ENCODE measurements at places on chromosomes 5 and 9. TPM values are rescaled to one million over a fixed set of nuclear protein-coding genes. Genes with fewer than 3 reads are reported as not detected.

SPINK4 gene
- total RNA-seq, result not detected

TAS2R1 gene
- not detected for total RNA-seq

DNA sequence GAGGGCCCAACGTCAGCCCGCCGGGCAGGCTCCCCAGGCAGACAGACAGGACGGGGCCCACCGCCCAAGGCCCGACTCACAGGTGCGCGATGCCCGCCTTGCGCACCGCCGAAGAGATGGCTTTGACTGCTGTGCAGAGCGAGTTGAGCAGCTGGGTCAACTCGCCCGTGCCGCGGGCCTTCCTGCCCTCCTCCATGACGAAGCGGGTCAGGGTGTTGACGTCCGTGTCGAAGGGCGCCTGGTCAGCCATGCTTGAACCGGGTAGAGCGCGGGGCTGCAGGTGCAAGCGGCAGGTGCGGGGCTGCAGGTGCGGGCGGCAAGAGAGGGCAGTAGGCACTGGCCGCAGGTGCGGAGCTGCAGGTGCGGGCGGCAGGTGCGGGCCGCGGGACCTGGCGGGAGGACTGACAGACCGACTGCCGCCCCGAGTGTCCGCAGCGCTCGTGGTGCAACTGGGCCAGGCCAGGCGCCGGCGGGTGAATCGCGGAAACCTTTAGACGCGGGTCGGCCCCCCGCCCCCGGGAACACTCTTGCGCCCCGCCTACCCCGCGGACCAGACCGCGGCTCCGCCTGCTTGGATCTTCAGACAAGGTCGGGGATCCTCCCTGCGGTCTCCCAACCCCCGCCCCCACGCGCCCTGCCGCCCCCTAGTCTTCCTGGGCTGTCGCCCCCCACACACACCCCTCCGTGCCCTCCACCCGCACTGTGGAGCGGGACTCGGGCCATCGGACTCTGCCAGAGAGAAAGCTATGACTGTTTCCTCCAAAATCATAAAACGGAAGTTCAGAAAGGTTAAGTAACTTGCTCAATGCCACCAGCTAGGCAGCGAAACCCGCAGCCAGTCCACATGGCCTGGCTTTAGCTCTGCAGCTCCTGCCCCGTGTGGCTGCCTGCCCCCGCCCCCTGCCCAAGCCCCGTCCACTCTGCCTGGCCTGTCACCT lies at the start of gene FBP1:
Gene FBP1, minus strand, starts transcription at position 458 of the 938 bp plus-strand sequence. Its CDS starts 208 bp downstream, at position 250.
- peak within 1 kb of the TSS; percentile 60 for H3K4me3 ChIP-seq
- H3K36me3 ChIP-seq, result no peaks in the 10 kb centered on the region

DNA sequence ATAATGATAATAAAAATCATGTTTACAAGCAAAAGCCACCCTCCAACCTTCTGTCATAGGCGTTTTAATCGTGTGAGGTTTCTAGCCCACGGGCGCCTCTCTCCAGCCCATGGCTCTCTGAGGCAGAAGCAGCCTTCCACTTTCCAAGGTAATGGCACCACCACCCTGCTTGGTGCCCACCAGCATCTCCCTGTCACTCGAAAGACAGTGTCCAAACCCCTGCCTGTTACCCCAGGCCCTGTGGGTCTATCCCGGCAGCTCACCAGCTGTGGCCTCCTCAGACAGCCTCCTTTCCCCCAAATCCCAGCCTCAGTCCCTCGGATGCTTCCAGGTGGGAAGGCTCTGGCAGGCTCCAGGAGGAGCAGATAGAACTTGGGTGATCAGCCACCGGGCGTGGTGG lies 123.8 kb upstream of the LPCAT1 start:
- DNase-seq, result no peak
- no peaks in the 10 kb centered on the region for H3K27me3 ChIP-seq
- H3K27ac ChIP-seq, result no peak overlapping the region
- H3K36me3 ChIP-seq, result no peaks in the 10 kb centered on the region
- no peak overlapping the region for H3K4me3 ChIP-seq
- H3K4me1 ChIP-seq, result no peaks in the 10 kb centered on the region

GRCh38 chr9:36135741-36136271 lies 727 bp upstream of the GLIPR2 start:
- H3K4me3 ChIP-seq, result peak overlapping the region; percentile 67
- H3K4me1 ChIP-seq, result no peaks in the 10 kb centered on the region
- H3K27ac ChIP-seq, result no peak overlapping the region
- peak; percentile 65 for DNase-seq
- H3K27me3 ChIP-seq, result no peaks in the 10 kb centered on the region

- H3K27ac ChIP-seq, result no peak overlapping the region
- no peak overlapping the region for H3K4me3 ChIP-seq
- H3K4me1 ChIP-seq, result no peaks in the 10 kb centered on the region
- H3K36me3 ChIP-seq, result no peaks in the 10 kb centered on the region
- no peaks in the 10 kb centered on the region for H3K27me3 ChIP-seq
Observed at GRCh38 chr9:7234144-7234543, 476.4 kb downstream of the KDM4C start.

MYMK gene
- total RNA-seq, result not detected

C1QTNF3 gene
- 38.8 TPM for total RNA-seq

GRCh38 chr5:149824846-149825245 lies 94.7 kb downstream of the PPARGC1B start:
- no peak for DNase-seq
- H3K36me3 ChIP-seq, result no peaks in the 10 kb centered on the region
- H3K4me3 ChIP-seq, result no peak overlapping the region

DNA sequence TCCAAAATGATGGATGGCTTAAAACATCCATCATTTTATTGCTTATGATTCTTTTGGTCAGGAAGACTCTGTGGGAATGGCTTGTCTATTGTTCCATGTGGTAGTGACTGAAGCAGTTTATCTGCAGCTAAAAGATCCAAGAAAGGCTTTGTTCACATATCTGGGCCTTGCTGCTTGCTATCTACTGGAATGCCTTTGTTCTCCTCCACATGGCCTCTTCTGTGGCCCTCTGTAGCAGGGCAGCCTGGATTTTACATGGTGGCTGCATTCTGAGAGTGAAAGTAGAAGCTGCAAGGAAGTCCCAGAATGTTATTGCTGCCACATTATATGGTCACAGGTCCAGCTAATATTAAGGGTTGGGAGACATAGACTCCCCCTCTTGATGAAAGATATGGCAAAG lies 35.1 kb downstream of the DMXL1 start:
- no peak overlapping the region for H3K27ac ChIP-seq
- DNase-seq, result no peak
- no peaks in the 10 kb centered on the region for H3K4me1 ChIP-seq
- H3K4me3 ChIP-seq, result no peak overlapping the region
- H3K27me3 ChIP-seq, result no peaks in the 10 kb centered on the region

- no peak overlapping the region for H3K27ac ChIP-seq
- no peaks in the 10 kb centered on the region for H3K36me3 ChIP-seq
- no peaks in the 10 kb centered on the region for H3K4me1 ChIP-seq
Observed at GRCh38 chr9:107976767-107977166, 487.2 kb upstream of the KLF4 start.

CD14 gene
- total RNA-seq, result 104 TPM

DNA sequence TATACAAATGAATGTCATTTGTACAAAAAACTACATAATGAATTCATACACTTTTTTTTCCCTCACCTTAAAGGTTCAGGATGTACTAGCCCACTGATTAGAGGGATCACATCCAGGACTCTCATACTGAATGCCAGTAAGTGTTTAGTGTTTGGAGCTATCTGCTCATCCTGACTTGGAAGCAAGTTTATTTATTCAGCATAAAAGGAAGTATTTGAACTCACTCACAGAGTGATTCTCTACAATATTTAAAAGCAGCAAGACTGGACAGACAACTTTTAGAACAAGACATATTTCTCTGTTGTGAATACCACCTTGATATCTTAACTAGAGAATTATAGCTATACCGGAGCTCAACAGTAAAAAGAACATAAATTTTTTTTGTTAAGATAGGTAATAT lies 14.8 kb upstream of the IQGAP2 start:
- H3K4me1 ChIP-seq, result no peaks in the 10 kb centered on the region
- no peak for DNase-seq
- no peaks in the 10 kb centered on the region for H3K36me3 ChIP-seq
- H3K27ac ChIP-seq, result no peak overlapping the region

FYB1 gene
- 16.3 TPM for total RNA-seq

TMEFF1 gene
- 0.78 TPM for total RNA-seq

DNA sequence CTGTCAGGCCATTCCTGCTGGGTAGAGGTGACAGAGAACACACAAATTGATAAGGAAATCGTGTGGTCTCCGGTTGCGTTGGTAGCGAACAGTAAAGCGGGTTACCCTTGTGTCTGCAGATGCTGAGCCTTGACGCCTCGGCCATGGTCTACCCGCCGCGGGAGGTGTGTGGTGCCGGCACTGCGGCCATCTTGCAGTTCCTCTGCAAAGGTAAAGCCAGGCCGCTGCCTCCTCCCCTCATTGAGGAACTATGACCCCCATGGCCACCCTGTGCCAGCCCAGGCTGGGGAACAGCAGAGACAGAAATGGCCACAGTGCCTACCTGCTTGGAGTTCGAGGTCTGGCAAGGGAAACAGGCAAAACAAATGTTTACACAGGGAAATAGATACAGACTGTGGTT lies 16.3 kb downstream of the LRSAM1 start:
- H3K36me3 ChIP-seq, result peaks cover 9% of the 10 kb centered on the region
- H3K27me3 ChIP-seq, result no peaks in the 10 kb centered on the region
- H3K27ac ChIP-seq, result no peak overlapping the region
- no peak overlapping the region for H3K4me3 ChIP-seq

HAVCR2 gene
- 10.3 TPM for total RNA-seq

DNA sequence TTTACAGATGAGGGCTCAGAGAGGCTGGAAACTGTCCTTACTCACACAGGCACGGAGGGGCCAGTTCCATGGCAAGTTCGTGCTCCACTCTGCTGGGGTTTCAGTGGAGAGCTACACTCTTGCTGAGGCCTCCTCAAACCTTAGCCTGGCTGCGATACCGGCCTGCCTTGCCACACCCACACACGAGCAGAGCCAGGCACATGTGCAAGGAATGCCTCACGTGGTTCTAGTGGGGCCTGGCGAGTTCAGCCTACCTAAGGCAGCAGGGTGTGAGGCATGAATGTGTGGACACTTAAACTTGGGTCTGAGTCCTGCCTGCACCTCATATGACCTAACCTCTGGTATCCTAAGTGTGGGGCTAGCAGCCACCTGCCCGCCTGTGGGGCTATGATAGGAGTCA lies 21.5 kb upstream of the PRDM12 start:
- no peak overlapping the region for H3K27ac ChIP-seq
- no peak overlapping the region for H3K4me3 ChIP-seq
- no peaks in the 10 kb centered on the region for H3K27me3 ChIP-seq
- peak; percentile 30 for DNase-seq
- no peaks in the 10 kb centered on the region for H3K36me3 ChIP-seq

CLINT1 gene
- 60.9 TPM for total RNA-seq

DNA sequence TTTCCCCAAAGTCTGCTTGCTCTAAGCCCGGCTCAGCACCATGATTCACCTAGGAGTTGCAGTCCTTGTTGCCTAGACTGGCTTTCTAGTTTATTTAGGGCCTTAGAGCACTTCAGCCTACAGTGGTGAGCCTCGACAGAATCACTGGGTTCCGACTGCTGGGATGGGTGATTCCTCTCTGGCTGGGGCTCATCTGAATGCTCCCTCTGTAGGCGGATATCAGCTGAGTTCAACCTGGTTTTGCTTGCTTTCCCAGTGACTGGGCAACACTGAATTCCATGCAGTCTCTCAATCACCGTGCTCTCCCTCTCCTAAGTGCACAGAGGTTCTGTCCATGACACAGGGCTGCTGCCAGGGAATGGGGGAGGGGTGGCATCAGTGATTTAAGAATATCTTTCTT lies 54.1 kb downstream of the OSMR start:
- H3K27ac ChIP-seq, result no peak overlapping the region
- DNase-seq, result no peak
- no peak overlapping the region for H3K4me3 ChIP-seq

DNA sequence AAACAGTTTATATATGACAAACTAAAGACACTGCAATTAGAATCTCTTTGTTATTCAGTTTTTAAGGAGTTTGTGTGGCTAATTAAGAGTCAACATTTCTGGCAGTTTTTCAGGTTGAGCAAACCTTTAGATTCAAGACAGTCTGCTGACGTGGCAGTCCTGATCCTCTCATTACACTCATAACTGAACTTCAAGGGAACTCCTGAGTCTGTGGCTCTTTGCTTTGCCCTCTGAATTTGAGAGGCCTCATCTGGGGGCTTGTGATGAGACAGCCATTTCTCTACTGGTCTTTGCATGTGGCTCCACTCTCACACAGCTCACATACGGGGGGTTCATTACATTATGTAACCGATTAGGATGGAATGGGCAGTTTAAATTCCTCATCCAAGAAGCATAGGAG lies 182.9 kb upstream of the MEF2C start:
- no peaks in the 10 kb centered on the region for H3K36me3 ChIP-seq
- peaks cover 2% of the 10 kb centered on the region for H3K4me1 ChIP-seq
- no peak overlapping the region for H3K27ac ChIP-seq
- no peaks in the 10 kb centered on the region for H3K27me3 ChIP-seq
- no peak overlapping the region for H3K4me3 ChIP-seq

DNA sequence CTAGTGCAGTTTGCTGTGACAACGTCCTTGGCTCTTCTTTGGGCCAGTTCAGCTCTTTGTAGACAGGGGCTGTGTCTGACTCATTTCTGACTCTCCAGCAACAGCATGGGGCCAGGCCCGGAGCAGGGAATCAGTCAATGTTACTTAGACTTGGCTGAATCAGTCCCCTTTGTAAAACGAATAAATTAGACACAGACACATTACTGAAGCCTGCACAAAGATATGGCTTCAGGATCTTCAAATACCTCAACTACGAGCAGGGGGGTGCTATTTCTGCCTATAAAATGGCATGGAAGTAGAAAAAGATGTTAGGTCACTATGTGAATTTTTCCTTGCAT lies 204.7 kb downstream of the TTLL11 start:
- H3K4me3 ChIP-seq, result no peak overlapping the region
- H3K4me1 ChIP-seq, result no peaks in the 10 kb centered on the region
- peak; percentile 62 for DNase-seq
- H3K27me3 ChIP-seq, result no peaks in the 10 kb centered on the region
- H3K27ac ChIP-seq, result no peak overlapping the region
- no peaks in the 10 kb centered on the region for H3K36me3 ChIP-seq

UNC5A gene
- not detected for total RNA-seq

- H3K27ac ChIP-seq, result no peak overlapping the region
- DNase-seq, result no peak
- H3K4me3 ChIP-seq, result no peak overlapping the region
- H3K4me1 ChIP-seq, result no peaks in the 10 kb centered on the region
Observed at GRCh38 chr5:111385970-111386831, 126.1 kb downstream of the STARD4 start.

DNA sequence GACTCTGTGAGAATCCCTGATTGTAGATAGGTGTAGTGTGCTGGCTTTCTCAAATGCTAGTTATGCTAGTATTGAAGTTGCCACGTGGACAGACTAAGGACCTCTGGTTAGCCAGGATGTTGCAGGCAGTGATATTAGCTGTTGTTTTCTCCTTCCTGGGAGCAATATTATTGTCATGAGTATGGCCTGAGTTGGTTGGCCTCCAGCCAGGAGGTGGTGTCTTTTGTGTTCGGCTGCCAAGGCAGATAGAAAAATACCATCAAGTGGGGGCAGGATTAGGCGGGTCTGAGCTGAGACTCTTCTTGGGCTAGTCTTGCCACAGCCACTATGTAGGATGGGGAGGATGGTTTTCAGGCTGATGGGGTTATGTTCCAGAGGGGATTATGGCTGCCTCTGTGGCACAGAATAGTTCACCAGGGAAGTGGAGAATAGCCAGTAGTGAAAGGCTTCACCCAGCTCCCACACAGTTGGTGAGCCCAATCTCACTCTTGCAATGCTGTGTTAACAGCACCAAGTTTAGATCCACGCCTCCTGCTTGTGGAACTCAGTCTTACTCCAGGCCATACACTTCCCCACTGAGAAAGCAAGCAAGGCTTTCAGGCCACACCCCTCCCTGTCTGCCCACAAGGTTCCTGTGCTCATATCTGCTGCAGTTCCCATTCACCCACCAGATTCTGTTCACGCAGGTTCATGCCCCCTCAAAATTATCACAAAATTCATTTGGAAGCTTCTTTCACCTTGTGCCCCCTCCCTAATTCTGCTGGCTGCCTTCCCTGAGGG lies 31.2 kb downstream of the GHR start:
- H3K27me3 ChIP-seq, result no peaks in the 10 kb centered on the region
- no peaks in the 10 kb centered on the region for H3K4me1 ChIP-seq
- no peaks in the 10 kb centered on the region for H3K36me3 ChIP-seq
- H3K4me3 ChIP-seq, result no peak overlapping the region
- DNase-seq, result no peak

All from aorta (tissue), 5 donors.